A673 (cell line): ENCODE measurements at places on chromosomes 1 and 21.
A peak's percentile ranks its signal among the peaks of the same experiment; 100 is the strongest.

- DNase-seq, result no peak
These were observed 1155.2 kb upstream of the B3GALT2 start for GRCh38 chr1:194341587-194341986.

DNA sequence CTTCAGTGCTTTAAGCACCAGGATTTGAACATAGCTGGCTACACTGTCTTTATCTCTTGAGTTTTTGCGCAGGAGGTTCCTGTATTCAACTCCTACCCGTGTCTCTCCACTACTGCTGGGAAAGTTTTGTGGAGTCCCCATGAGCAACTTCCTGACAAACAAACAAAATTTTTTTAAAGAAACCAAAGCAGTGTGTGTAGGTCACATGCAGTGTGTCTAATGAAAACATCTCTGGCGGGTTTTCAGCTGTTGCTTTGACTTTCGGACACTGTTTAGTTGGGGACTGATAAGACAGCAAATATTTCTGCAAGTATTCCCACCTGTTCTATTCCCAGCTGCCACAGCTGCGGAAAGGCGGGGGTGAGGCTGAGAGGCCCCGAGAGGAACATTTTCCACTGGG, 2.0 kb downstream of the PSEN2 start:
- no peak for DNase-seq

DNA sequence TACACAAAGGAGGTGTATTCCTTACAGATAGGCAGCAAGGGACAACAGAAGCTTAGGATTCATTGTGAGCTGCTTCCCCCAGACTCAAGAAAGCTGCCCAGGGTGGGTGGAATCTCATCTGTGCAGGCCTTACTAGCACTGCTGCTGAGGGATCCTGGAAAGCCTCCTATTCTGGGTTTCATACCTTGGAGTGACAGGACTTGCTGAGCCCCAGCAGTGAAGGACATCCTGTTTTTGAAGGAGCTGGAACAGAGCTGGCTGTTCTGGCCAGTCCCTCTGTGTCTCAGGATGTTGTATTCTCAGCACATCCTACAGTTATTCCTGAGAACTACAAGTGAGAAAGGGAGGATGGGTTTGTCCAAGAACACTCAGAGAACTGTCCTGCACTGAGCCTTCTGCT, 486.3 kb downstream of the PTPRU start:
- no peak for DNase-seq

DNA sequence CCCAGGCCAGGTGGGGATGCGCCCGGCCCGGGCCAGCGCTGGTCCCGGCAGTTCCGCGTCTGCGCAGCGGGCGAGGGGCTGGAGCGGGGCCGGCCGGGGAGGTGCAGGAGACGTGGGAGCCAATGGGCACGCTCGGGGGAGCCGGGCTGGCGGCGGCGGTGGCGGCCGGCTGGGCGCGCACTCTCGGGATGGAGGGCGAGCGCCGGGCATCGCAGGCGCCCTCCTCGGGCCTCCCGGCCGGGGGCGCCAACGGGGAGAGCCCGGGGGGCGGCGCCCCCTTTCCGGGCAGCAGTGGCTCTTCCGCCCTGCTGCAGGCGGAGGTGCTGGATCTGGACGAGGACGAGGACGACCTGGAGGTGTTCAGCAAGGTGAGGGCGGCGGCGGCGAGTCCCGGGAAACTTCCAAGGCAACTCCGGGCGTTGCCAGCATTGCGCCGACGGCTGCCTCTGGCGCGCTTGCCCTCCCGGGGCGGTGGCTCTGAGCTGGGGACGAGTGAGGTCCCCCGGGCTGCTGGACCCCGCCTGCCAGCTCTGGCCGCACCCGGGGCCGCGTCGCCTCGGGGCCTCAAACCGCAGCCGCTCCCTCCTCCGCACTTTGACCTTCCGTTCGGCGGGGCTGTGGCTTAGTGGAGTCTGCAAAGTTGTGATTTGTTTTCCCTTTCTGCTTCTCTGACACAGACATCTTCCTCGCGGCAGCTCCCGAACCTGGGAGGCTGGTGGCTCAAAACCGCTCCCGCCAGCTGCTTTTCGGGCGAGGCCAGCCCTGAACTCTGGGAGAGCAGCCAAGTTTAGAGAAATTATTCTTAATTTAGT, at the start of gene SNX7:
TSS of gene SNX7 (plus strand) at position 178 of the 812 bp plus-strand sequence. CDS start at position 189, 11 bp downstream.
- peak; percentile 48 for DNase-seq

DNA sequence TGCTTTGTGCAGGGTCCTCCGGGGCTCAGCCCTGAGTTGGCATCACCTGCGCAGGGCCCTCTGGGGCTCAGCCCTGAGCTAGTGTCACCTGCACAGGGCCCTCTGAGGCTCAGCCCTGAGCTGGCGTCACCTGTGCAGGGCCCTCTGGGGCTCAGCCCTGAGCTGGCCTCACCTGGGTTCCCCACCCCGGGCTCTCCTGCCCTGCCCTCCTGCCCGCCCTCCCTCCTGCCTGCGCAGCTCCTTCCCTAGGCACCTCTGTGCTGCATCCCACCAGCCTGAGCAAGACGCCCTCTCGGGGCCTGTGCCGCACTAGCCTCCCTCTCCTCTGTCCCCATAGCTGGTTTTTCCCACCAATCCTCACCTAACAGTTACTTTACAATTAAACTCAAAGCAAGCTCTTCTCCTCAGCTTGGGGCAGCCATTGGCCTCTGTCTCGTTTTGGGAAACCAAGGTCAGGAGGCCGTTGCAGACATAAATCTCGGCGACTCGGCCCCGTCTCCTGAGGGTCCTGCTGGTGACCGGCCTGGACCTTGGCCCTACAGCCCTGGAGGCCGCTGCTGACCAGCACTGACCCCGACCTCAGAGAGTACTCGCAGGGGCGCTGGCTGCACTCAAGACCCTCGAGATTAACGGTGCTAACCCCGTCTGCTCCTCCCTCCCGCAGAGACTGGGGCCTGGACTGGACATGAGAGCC, 22.7 kb downstream of the COL6A1 start:
- no peak for DNase-seq

DNA sequence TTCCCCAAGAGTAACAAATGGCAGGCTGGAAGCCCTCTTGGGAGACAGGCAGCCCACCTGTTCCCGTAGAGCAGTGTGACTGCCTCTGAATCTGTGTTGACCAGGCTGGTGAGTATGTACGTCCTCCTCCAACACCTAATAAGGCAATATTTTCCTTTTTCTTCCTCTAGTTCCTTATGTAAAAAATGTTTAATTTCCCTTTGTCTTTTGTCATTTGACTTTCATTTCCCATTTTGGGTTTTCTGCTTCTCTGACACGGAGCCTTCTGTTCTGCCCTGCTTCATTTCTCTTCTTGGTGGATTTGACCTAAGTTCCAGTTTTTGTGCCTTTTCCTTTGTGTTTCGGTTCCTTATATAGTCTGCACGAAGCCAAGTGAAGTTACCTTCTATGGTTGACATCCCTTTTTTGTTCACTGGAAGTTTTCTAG, 65.8 kb upstream of the ATF3 start:
- no peak for DNase-seq

GRCh38 chr1:175062858-175063257, 4.8 kb upstream of the TNN start:
- DNase-seq, result no peak

- DNase-seq, result no peak
These were observed 45.6 kb downstream of the UBR4 start for GRCh38 chr1:19164274-19165015.

GRCh38 chr1:198364471-198364870, 176.0 kb downstream of the ATP6V1G3 start:
- DNase-seq, result no peak
